ENCODE measurements at places on chromosomes 12 and 14. TPM values are rescaled to one million over a fixed set of nuclear protein-coding genes. Genes with fewer than 3 reads are reported as not detected.

GRCh38 chr12:38141239-38141638, 175.3 kb upstream of the ALG10B start:
- DNase-seq = no peak
- no peaks in the 10 kb centered on the region for H3K36me3 ChIP-seq
- no peak overlapping the region for H3K4me3 ChIP-seq
- H3K4me1 ChIP-seq = peaks cover 4% of the 10 kb centered on the region

- no peaks in the 10 kb centered on the region for H3K36me3 ChIP-seq
- H3K4me1 ChIP-seq = no peaks in the 10 kb centered on the region
- H3K27me3 ChIP-seq = no peaks in the 10 kb centered on the region
- H3K4me3 ChIP-seq = no peak overlapping the region
- DNase-seq = no peak
These were observed 1095.7 kb downstream of the AACS start for GRCh38 chr12:126160912-126161311.

GRCh38 chr12:6962285-6963015, 8.0 kb downstream of the PHB2 start:
- H3K36me3 ChIP-seq = no peaks in the 10 kb centered on the region
- H3K27ac ChIP-seq = peak overlapping the region; percentile 99
- H3K4me3 ChIP-seq = no peak overlapping the region
- no peaks in the 10 kb centered on the region for H3K27me3 ChIP-seq

DNA sequence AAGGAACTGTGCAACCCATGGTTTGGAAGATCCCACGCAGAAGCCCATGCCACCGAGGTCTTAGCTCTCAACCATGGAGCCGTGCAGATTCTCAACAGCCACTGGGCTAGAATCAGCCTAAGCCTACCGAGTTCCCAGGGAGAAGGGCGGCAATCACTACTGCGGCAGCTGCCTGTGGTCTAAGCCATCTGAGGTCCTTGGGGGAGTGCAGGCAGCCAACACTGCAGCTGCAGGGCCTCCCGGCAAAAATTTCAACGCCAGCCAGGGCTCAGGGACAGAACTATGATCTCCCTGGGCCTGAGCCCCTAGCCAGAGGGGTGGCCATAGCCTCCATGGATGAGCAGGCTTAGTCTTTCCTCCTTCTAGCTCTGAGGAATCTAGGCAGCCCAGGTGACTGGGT, 156.8 kb upstream of the CLEC14A start:
- H3K36me3 ChIP-seq = no peaks in the 10 kb centered on the region
- no peaks in the 10 kb centered on the region for H3K27me3 ChIP-seq
- H3K4me1 ChIP-seq = no peaks in the 10 kb centered on the region
- H3K27ac ChIP-seq = no peak overlapping the region
- no peak overlapping the region for H3K4me3 ChIP-seq

DNA sequence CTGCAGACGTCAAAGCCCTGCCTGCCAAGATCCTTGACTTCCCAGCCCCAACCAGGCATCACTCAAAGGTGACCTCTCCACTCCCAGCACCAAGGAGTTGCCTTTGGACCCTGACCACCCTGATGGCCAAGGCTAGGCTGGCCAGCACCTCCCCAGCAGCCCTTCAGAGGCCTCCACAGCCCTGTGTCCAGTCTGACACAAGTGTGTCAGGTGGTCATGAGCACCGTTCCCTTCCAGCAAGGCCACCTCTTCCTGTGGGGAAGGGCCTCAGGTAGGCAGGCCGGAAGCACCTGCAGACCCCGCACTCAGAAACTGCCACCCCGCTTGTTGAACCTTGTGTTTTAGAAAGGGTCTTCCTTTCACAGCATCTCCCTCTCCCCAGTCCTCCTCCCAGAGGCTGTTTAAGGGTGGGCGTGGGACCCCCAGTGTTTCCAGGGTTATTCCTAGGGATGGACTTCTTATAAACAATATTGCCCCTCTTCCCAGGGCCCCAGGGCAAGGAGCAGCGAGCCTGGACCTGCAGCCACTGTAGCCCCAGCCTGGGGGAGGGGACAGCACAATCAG, 13.2 kb upstream of the INF2 start:
- no peak overlapping the region for H3K27ac ChIP-seq
- H3K36me3 ChIP-seq = no peaks in the 10 kb centered on the region
- no peak for DNase-seq
- H3K4me3 ChIP-seq = no peak overlapping the region
- H3K4me1 ChIP-seq = peaks cover 48% of the 10 kb centered on the region

- H3K4me3 ChIP-seq = no peak overlapping the region
- H3K36me3 ChIP-seq = no peaks in the 10 kb centered on the region
- no peaks in the 10 kb centered on the region for H3K27me3 ChIP-seq
- DNase-seq = no peak
These were observed 131.3 kb upstream of the CPSF6 start for GRCh38 chr12:69108037-69108436.

- DNase-seq = no peak
- no peaks in the 10 kb centered on the region for H3K27me3 ChIP-seq
- no peak overlapping the region for H3K27ac ChIP-seq
These were observed 26.6 kb downstream of the DDX24 start for GRCh38 chr14:94054401-94054800.

GRCh38 chr12:96099986-96100385, 64.6 kb upstream of the LTA4H start:
- H3K4me1 ChIP-seq = peaks cover 28% of the 10 kb centered on the region
- peak; percentile 23 for DNase-seq
- no peak overlapping the region for H3K27ac ChIP-seq
- no peak overlapping the region for H3K4me3 ChIP-seq
- H3K36me3 ChIP-seq = no peaks in the 10 kb centered on the region

DNA sequence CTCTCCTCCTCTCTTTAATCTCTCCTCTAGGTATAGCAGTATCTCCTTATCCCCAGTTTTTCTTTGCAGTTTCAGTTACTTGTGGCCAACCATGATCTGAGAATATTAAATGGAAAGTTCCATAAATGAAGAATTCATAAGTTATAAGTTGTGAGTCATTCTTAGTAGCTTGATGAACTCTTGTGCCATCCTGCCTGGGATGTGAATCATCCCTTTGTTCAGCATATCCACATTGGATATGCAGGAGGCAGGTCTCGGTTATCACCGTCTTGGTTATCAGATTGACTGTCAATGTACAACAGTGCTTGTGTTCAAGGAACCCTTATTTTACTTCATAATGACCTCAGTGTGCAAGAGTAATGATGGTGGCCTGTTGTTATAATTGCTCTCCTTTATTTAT, 134.0 kb downstream of the TMEM117 start:
- no peak overlapping the region for H3K27ac ChIP-seq
- H3K36me3 ChIP-seq = no peaks in the 10 kb centered on the region
- H3K4me3 ChIP-seq = no peak overlapping the region
- DNase-seq = no peak

Gene SERPINA5
- total RNA-seq = not detected

Gene MIP
- not detected for total RNA-seq

All from B cell (primary cell).